Cardiac fibroblast (primary cell): ENCODE measurements at places on chromosomes 11 and 22.

DNA sequence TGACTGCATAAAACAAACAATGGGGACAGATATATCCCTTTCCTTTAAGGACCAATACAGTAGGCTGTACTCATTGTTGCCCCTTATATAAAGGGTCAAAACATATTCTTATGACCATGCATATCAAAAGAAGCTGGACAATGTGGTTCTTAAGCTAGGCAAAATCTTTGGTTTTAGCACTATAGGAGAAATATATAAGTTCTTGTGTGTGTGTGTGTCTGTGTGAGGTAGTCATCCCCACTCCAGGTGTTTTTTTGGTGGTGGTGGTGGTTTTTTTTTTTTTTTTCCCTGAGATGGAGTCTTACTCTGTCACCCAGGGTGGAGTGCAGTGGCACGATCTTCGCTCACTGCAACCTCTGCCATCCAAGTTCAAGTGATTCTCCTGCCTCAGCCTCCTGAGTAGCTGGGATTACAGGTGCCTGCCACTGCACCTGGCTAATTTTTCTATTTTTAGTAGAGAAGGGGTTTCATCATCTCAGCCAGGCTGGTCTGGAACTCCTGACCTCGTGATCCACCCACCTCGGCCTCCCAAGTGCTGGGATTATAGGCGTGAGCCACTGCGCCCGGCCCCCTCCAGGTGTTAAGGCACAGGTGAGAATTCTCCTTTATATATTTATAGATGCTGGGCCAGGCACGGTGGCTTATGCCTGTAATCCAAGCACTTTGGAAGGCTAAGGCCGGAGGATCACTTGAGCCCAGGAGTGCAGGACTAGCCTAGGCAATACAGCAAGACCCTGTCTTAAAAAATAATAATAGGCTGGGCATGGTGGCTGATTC lies 12.0 kb upstream of the ZNF143 start:
- no peak for DNase-seq

DNA sequence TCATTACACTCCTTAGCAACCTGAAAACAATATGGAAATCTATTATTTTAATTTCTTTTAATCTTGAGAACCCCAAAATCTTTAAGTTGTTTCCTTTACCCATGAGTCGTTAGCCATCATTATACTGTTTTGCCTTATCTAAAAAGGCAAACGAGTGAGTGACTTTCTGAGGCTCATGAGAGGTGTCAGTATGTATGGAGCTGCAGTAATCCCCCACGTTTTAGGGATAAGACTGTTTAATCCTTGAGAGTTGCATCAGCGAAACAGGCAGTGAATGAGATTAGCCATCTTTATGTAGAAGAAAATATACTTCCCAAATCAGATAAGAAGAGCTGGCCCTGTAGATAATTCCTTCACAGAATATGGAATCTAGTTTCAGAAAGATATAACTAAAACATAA lies 1147.0 kb downstream of the DLG2 start:
- DNase-seq, result no peak

DNA sequence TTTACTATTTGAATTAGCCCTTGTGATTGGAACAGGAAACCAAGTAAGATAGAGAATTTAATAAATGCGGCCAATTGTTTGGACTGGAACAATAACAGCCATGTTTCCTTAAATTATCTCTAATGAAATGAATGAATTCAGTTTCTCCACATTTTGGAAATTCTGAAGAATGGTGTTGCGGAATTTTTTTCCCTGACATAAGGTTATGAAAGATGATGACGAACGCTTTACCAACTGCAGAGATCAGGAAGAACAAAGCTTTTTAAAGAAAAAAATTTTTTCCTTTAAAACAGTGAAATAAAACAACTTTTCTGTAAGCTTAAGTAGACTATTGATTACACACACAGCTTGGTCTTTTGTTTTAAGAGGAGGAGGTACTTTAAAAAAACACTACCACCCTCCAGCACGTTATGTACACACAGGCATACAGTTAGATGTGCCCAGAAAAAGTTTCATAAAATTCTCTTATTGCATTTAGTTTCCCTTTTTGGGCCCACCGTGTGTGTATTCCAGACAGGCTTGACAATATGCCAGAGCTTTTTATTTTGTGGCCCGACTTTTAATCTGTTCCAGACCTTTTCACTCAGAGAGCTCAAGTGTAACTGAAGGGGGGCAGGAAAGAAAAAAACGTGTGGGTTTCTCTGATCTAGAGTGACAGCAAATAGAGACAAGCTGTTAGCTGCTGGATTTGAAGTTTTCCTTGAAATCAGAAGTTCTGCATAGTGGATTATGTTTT lies 77.3 kb downstream of the YAP1 start:
- peak; percentile 63 for DNase-seq

DNA sequence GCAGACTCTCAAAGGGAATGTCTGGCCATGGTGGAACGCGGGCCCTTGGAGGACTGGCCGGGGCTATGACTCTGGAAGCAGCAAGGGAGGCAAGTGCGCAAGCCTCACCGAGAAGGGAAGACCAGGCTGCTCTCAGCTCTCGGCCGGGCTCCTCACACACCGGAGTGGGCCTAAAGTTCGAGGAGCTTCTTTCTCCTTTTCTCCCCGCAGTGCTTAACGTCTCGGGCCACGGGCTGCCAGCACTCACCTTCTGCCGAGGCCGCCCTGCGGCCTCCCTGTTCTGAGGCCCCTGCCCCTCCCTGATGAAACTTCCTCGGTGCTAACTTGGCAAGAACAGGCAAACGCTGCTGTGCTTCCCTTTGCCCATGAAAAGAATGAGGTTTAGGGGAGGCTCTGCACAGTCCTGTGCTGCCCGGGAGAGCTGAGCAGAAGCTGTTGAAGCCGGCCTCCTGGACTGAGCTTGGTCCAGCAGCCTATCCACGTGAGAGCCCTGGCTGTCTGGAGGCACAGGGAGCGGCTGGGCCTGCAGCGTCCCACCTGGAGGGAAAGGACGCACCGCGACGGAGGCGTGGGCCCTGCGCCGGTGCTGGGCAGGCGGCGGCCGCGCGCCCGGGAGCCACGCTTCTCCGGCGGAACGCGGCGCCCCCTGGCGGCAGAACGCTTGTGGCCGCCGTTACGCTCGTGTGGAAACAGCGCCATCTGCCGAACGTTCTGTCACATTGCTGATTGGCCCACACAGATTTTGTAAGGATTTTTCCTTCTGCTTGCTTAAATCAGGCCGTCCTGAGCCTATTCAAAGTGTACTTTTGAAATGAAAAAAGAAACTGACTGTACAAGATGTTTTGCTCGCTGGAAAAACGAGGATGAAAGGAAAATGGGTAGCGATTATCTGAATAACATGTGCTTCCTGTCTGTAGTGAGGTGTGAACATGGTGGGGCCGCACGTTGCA lies 65.0 kb upstream of the TMEM45B start:
- DNase-seq, result peak; percentile 82

DNA sequence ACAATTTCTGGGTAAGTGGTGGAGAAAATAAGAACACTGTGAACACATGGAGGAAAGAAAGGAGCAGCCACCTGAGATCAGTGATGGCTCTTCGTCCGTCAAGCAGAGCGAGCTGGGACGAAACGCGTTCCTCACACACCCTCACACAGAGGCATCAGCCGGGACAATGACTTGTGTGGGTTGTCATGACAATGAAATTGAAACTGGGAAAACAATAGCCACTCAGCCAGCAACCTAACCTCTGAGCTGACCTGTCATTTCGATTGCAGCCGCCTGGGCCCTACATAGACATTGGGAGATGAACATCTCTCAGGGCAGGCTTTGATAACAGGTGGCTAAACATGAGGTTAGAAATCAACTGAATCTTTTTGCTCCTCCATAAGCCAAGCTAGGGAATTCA lies 51.3 kb downstream of the TRIM29 start:
- no peak for DNase-seq

GRCh38 chr11:114132417-114132816 lies 72.9 kb downstream of the ZBTB16 start:
- peak; percentile 66 for DNase-seq

- DNase-seq, result peak; percentile 87
Observed at GRCh38 chr22:32985899-32986765, 72.0 kb downstream of the SYN3 start.

GRCh38 chr11:133579165-133580031 lies 47.1 kb upstream of the OPCML start:
- no peak for DNase-seq

- no peak for DNase-seq
Observed at GRCh38 chr22:24002272-24002671, 3.0 kb downstream of the GSTT4 start.

DNA sequence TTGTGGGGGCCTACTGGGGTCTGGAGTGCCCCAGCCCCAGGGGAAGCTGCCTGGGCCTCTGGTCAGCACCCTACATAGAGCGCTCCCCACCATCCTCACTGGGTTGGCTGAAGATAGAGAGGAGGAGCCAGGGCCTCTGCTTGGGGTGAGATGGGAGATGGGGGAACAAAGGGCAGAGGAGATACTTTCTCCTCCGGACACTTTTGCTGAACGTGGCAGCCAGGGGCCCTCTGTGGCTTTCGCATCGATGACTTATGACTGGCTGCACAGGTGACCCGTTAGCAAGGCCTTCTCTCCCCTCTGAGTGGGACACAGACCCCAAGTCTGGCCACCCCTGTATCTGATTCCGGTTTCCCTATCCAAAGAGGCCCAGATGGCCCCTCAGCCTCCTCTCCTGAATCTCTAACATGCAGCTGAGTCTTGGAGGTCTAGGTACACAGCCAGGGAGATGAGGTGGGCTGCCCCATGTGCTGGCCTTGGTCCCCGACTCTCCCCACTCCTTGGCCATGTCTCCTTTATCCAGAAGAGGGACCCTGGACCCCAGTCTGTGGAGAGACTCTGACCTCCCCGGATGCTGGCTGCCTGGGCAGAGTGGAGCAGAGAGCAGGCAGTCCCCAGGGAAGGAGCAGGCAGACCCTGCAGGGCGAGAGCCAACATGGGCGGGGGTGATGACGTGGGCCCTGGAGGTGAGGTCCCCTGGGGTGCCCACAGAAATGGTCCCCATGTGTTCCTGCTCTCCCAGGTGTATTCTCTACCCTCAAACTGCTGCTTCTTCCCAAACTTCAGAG lies 59.3 kb upstream of the NECTIN1 start:
- no peak for DNase-seq

- no peak for DNase-seq
Observed at GRCh38 chr11:3995307-3995706, 99.3 kb upstream of the RRM1 start.
